BJ (cell line): ENCODE measurements at places on chromosomes 5 and 9.

GRCh38 chr5:169018925-169019324 is 282.0 kb downstream of the SLIT3 start:
- no peak for DNase-seq

GRCh38 chr9:89376286-89376685 is 58.0 kb downstream of the SECISBP2 start:
- no peak for DNase-seq

- no peak for DNase-seq
Observed at GRCh38 chr9:133347515-133347984, 381 bp downstream of the MED22 start.

DNA sequence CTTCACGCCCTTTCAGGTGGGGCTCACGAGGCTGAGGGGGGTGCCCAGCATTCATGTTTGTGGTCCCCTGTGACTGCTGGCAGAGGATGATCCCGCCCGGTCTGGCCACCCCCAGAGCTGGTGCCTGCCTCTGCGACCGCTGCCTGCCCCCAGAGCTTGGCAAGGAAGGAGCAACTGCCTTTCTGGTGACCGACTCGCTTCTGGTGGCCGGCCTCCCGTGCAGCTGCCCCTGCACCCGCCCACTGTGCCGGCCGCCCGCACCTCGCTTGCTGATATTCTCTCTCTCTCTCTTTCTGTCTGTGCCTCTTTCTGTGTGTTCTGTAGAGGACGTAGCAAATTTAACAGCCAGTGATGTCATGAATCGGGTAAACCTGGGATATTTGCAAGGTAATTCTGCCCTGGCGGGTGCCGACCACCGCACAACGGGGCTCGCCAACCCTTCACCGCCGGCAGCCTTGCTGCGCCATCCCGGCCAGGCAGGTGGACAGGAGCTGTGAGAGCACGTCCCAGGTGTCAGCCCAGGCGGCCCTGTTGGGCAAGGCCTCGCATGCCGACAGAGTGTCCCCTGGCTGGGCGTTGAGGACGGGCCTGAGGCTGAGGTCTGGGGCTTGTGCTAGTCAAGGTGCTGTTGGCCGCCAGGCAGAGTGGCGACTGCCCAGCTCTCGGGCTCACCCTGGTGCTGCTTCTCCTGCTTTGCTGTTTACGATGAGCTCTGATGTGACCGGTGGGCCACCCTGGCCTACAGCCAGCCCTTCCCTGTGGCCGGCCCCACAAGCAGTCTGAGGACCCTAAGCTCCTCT is 86.0 kb downstream of the KCNT1 start:
- DNase-seq = no peak

DNA sequence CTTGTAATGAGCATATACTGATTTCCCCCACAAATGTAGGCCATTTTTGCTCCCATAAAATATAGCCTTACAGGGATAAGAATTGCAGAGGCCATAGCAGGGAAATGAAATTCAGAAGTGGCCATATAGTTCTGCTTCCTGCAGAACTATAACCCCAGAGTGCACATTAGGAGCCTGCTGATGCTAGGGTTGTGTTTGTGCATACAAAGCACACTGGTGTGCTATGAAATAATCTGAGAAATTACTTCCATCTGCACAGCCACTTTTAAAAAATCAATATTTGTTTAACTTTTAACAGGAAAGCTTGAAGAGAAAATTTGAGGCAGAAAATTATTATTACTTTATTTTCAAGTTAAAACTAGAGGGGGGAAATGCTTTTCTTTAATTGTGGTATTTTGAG is 380.3 kb downstream of the MRPS30 start:
- no peak for DNase-seq

- no peak for DNase-seq
Observed at GRCh38 chr5:167533814-167534795, 757.3 kb upstream of the WWC1 start.

DNA sequence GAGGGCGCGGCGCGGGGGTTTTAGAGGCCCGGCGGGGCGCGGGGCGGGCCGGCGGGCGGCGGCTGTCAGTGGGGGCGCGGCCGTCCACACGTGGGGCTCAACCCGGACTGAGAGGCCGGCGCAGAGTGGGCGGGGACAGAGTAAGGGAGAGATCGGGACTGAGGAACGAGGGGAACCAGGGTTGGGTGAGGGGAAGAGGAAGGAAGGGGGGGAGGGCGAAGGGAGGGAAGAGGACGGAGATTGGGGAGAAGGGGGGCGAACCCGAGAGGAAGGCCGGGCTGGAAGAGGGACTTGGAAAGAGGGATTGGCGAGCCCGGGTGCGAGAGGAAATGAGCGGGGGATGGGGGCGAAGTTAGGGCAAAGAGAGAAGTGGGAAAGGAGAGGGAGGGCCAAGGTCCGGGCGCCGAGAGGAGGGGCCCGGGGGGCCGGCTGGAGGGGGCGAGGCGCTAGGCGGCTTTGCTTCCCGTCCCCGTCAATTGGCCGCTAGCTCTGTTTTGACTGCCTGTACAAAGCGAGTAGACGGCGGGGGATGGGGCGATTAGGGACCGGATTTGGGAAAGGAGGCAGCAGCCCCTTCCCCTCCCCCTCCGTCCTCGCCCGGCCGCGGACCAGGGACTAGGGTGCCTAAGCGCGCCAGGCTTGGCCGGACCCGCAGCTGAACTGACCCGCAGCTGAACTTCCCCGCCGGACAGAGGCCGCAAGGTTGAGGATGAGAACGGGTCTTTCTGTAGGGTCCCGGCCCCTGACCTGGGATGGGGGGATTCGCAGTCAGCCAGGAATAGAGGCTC is 399 bp upstream of the FBN2 start:
- DNase-seq = peak; percentile 50
